ENCODE measurements at places on chromosomes 12 and 14.

DNA sequence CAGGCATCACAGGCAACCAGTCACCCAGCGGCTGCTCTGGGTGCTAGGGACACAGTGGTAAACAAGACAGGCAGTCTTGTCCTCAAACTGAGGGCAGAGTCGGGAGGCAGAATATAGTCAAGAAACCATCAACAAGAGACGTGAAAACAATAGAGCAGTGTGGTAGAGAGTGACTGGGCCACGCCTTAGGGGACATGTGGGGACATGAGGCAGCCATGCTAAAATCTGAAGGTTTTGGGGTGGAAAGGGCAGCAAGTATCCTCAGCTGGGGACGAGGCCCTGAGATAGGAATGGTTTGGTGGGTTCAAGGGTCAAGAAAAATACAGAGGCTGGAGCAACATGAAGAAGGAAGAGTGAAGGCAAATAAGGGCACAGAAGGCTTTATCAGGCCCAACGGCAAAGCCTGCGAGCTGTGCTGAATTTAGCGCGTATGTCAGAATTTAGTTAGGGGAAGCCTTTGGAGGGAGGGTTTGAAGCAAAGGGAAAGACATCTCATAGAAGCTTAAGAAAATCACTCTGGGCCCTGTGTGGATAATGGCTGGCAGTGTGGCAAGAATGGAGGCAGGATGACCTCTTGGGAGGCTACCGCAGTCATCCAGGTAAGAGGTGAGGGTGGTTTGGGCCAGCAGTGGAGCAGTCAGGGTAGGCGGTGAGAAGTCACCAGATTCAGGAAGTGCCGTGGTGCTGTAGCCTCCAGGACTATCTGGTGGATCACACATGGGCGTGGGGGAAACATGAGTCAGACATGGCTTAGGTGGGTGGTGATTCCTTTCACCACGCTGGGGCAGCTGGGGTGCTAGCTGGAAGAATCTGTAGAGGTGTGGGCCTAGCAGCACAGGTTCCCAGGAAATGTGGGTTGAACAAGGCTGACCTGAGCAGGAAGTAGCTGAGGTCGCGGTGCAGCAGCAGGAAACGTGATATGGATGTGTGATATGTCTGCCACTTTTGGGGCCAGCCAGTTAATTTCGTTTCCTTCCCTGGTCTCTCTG is 3.0 kb downstream of the EVL start:
- no peak for DNase-seq

- DNase-seq, result peak; percentile 64
Measured at GRCh38 chr12:95277139-95277538, 59.5 kb downstream of the VEZT start.

DNA sequence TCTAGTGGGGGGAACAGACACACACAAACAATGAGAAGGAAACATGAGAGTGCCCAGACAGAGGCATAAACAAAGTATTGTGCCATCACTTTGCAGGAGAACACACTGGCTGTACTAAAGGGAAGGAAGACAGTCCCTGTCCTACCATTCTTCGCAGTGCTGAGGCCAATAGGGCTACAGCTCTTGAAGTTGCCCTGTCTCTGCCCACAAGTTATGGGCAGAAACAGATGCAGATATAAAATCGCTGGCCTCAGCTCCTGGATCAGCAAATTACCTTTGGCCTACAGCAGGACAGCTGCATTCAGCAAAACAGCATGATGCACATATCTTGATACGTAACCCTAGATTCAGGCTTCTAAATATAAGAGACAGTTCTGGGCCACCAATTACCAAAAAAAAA is 23.0 kb upstream of the PRKAB1 start:
- DNase-seq, result no peak

DNA sequence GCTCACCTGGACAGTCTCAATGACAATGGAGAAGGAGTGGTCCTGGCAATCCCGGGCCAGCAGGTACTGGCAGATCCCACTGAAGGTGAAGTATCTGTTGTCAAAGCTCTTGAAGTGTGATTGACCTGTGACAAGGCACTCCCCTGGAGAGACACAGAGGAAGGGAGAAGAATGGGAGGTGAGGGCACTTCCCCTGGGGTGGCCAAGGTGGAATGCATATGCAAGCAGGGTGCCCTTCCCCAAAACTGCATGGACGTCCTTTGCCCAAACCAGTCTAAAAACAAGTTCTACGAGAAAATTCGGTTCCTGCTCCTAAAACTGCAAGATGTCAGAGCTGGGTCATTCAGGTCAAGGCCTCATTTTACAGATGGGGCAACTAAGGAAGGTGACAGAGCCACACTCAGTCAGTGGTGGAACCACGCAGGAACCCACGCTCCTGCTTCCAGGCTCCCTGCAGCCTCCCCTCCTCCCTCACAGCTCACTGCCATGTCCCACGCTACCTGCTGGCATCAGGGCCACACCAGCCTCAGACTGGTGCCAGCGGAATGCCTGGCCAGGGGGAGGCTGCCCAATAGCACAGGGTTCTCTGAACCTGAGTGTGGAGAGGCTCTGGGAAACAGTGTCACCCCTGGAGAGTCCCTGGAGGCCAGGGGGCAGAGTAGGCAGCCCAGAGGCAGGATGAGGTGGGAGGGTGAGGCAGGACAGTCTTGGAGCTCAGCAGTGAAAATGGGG is 59.2 kb downstream of the VWF start:
- DNase-seq, result no peak

- DNase-seq, result no peak
Measured at GRCh38 chr14:71022012-71022869, 115.0 kb downstream of the PCNX1 start.

DNA sequence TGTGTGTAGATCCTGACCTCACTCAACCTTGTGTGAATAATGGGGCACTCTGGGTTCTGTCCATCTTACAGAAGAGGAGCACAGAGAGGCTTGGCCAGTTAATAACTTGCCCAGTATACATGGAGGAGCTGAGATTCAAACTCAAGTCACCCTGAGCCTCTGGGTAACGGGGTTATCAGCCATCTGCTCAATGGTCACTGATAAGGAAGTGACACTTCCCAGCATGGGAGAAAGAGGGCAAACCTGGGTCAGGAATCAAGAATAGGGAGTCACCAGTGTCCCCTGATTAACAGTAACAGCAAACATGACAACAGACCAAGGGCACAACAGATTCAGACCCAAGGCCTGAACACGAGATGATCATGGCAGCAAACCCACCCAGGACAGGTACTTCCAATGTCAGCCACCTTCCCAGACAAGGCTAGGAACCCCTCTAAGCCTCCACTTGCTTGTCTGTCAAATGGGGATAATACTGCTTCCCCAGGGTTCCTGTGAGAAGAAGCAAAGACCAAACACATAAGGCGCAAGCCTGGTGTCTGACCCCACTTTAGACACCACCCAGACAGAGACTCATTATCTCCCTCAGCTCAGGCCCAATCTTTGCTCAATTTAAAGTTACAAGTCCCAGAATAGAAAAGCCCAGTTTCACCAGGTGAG is 3.6 kb downstream of the CCDC85C start:
- no peak for DNase-seq

GRCh38 chr12:7210642-7211151 is 21.2 kb downstream of the PEX5 start:
- no peak for DNase-seq

GRCh38 chr14:61505815-61506809 is 184.7 kb downstream of the PRKCH start:
- DNase-seq, result no peak

DNA sequence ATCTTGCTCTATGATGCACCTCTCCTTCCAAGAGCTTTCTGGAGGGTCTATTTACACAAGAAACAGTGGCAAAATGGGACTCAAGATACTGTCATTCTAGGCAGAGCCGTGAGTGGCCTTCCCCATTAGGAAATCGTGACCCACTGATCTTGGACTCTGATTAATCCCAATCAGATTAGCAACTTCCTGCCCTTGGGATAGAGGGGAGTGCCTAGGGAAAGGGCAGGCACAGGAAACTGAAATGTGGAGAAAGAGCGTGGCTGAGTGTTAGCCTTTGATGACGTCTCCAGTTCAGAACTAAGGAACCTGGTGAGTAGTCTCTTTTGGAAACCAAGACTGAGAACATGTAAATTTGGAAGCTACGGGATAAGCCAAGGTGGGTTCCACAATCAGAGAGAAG is 76.1 kb downstream of the NUAK1 start:
- DNase-seq, result no peak

- no peak for DNase-seq
Measured at GRCh38 chr12:20442322-20442721, 74.0 kb downstream of the PDE3A start.

DNA sequence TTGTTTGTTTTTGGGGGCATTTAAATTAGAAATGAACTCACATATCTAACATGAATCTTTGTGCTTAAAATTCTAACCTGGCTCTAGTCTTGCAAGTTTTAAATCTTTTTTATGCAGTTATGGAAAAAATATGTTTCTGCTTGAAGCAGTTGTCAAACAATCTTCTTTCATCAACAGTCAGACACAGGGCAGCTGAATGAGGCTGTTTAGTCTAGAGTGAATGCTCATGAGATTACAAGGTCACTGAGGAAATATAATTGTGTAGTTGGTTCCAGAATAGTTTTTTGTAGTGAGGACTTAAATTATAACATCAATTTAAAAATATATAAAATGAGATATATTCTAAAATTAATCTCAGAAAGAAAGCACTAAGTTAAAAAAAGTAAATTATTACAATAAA is 76.5 kb downstream of the TRMT5 start:
- DNase-seq, result no peak

DNA sequence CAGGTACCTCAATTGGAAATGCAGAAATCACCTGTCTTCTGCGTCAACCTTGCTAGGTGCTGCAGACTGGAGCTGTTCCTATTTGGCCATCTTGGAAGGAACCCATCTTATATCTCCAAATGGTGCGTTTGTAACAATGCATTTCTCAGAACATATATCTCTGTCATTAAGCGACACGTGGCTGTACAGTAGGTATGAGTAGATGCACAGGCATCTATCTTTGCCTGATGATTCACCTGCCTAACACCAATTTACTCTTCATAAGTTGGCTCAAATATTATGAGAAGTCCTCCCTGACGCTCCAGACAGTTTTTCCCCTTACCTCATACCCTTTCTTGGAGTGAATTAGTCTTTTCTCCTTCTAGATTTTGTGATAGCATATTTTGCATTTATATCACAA is 44.2 kb downstream of the GPR137C start:
- no peak for DNase-seq

DNA sequence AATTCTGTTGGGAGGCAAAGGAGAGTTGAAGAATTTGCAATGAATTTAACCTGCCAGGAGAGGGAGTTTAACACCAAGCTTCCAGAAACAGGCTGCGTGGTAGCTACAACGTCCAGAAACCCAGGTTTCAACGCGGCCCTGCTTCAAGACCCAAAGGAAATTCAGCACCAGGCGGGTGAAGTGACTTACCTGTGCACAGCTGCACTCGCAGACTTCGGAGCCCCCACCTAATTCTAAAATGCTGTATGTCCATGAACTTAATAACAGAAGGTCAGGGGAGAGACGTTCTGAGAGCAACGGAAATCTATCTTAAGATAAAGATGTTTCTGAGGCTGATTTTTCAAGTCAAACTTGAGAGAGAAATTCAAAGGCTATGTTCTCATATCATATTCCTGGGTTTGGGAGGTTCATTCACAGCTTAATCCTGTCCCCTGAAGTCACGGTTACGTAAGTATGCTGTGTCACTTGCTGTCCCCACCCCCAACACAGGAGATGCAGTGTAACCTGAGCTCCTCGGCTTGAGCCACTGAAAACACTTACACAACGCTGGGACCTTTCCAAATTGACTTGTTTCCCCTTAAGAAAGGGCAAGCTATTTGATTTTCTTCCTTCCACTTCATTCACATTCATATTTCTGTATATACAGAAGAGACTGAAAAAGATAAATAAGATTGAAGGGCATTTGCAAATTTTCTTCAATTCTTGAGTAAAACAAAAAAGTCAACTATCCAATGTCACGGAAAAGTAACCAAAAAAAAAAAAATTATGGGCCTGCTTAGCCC is 22.7 kb downstream of the CLIP1 start:
- DNase-seq, result peak; percentile 41

GRCh38 chr12:116159175-116159574 is 118.3 kb downstream of the MED13L start:
- peak; percentile 18 for DNase-seq

- no peak for DNase-seq
Measured at GRCh38 chr12:2759733-2760132, 35.0 kb upstream of the FKBP4 start.

DNA sequence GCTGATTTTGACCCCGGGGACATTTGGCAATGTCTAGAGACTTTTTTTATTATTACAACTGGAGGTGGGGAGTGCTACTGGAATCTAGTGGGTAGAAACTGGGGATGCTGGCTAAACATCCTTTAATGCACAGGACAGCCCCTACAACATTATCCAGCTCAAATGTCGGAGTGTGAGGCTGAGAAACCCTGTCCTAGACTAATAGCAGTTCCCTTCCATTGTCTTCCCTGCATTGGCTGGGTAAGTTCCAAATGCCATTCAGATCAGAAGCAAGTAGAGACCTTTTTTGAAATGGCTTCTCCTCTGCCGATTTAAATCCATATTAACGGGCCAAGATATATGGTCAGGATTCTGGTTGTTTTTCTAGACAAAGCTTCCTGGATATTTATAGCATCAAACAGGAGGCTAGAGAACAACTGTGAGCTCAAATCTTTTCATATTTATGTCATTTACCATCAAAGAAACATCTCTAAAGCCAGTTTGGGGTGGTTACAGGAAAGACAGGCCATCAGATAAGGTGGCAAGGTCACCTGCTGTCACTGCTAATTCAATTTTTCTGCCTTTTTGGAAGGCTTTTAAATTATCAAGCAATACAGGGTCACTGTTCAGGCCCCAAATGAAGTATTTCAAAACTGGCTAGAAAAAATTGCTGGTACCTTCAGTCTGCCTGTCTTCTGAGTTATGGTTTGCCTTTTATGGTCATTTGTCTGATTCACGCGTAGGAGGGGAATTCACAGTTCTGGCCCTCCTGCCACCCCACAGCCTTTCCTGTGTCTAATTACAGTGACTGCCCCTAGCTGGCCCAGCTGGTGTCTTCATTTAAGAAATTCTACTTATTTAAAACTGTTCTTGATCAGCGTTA is 20.1 kb upstream of the AKAP5 start:
- peak; percentile 15 for DNase-seq

- no peak for DNase-seq
Measured at GRCh38 chr12:92194561-92194960, 48.9 kb upstream of the BTG1 start.

- no peak for DNase-seq
Measured at GRCh38 chr14:68961781-68962584, 17.1 kb downstream of the ACTN1 start.

- DNase-seq, result no peak
Measured at GRCh38 chr12:12724421-12725085, 7.4 kb downstream of the CDKN1B start.

DNA sequence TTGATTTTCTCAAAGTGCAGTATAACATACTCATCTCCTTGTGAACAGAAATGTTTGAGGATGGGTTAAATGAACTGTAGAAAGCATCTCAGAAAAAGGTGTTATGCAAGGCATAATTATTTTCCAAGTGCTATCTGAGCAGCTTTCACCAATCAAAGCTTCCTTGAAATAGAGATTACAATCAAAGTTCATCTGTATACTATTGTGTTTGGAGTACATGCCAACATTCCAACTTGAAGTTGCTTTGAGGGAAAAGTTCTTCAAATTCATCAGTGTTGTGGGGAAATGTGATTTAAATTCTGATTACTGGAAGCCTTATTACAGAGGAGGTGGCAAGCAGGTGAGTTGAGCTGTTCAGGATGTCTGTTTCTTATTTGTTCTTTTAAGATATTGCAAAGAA is 68.2 kb downstream of the TMTC2 start:
- no peak for DNase-seq

GRCh38 chr12:14417715-14418114 is 52.2 kb downstream of the ATF7IP start:
- DNase-seq, result no peak
